SJCRH30 (cell line): ENCODE measurements at places on chromosomes 6 and 20.

DNA sequence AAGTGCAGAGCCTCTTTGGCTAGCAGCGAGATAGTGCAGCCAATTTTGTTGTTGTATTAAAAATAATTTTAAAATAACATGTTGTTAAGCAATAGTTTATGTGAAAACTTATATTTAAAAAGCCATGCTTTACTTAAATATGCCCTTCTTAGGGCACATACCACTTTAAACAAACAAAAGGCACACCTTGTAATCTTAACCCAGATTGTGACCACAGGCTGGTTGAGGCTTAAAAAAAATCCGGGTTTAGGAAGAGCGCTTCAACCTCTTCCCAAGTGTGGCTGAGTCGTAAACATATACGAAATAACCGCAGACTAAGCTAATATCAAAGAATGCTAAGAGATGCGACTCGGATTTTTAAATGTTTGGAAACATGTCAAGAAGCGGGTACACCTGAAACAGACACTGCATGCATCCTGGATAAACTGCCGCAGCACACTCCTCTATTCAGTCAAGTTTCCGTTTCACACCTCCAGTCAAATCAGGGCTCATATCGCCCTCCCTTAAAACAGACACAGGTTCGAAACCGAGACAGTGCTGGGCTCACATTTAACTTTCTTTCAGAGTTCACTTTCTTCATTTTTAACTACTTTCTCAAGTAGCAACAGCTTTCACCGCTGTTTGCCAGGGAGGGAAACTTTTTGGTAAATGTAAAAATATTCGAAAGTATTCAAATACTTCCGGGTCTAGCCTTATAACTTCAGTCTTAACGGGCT is 1.5 kb downstream of the DEK start:
- peak; percentile 24 for DNase-seq

GRCh38 chr6:91447530-91448254 is 860.8 kb upstream of the MAP3K7 start:
- DNase-seq: no peak

GRCh38 chr20:43903953-43904826 is 10.5 kb upstream of the TOX2 start:
- DNase-seq: peak; percentile 77

DNA sequence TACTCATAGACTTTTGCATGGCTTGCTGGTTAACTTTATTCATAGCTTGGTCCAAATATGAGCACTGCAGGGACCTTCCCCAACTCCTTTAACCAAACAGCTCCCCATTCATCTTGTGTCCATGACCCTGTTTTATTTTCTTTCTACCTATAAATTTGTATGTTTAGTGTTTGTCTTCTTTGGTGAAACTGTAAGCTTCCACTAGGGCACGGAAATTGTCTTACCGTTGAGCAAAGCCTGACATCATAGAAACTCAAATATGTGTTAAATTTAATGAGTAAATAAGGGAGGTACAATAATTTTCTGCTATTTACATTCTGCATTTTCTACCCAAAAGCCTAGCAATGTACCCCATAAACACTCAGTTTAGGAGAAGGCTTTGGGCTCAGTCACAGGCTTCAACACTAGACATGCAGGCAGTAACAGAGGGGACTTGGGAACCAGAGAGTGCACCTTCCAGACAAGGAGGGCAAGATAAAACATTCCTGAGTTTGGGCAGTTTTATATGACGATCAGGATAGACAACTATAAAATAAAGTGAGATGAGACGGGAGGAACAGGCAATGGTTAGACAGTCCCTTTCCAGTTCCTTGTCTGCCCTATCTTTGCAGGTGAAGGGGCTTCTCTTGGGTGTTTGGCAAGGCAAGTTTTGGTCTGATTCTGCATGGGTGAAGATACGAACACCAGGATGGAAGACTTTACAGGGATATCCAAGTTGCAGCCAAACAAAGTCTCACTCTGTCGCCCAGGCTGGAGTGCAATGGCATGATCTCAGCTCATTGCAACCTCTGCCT is 46.2 kb upstream of the ZNF217 start:
- DNase-seq: no peak

- DNase-seq: no peak
Observed at GRCh38 chr6:2534406-2535042, 216.2 kb downstream of the MYLK4 start.
